Spleen (tissue), 13 donors: ENCODE measurements at places on chromosomes 3 and 15.
A peak's percentile ranks its signal among the peaks of the same experiment; 100 is the strongest.

GRCh38 chr3:29922992-29923746, 642.3 kb downstream of the RBMS3 start:
- DNase-seq = no peak

GRCh38 chr3:152554980-152555379, 280.0 kb upstream of the P2RY1 start:
- no peak for DNase-seq

GRCh38 chr3:194364652-194365434, 4.7 kb downstream of the LRRC15 start:
- DNase-seq = no peak

GRCh38 chr15:48888191-48888590, 10.3 kb downstream of the EID1 start:
- no peak for DNase-seq

- peak; percentile 77 for DNase-seq
Observed at GRCh38 chr3:149813367-149814281, 609 bp downstream of the RNF13 start.

DNA sequence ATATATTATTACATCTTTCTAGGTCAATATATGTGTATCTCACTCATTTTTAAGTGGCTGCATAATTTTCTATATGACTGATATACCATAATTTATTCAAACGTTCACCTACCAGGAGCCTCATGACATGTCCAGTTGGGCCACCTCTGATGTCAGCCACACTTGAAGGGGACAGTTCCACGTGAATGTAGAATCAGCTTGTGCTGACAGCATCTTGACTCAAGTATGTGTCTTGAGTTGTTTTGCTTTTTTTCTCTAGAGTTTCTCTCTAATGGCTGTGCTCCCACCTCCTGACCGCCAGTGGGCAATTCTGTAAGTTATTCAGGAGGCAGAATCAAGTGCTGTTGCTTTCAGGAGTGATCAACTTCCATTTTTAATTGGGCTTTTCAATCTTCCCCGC, 237.9 kb downstream of the NFKBIZ start:
- DNase-seq = no peak

- DNase-seq = no peak
Observed at GRCh38 chr3:99607151-99607550, 31.2 kb upstream of the COL8A1 start.

DNA sequence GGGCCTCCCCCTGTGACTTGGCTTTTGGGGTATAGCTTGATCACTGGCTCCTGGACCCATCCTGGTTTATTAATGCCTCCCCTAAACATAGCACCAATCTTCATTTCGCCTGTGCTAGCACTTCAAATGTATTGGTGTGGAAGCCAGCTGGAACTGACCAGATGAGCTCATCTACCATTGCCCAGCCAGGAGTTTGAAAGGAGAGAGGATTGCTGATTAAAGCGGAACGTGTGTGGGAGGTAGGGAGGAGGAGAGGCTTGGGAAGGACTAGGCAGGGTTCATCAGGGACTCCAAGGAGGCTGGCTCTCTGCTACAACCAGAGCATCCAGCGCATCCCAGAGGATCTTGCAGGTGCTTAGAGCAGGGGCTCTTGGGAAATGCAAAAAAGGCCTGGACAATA, 34.4 kb upstream of the TLE3 start:
- no peak for DNase-seq

DNA sequence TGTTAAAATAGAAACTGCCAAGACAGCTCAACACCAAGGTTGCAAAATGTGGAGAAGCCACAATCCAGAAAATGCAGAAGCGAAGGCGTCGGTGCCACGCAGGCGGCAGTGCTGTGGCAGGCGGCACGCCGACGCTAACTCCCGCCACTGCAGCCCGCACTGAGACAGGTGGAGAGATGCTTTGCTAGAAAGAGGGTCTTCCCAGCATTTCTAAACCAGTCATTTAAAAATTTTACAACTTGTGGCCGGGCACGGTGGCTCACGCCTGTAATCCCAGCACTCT, 23.2 kb downstream of the CYFIP1 start:
- peak; percentile 65 for DNase-seq

GRCh38 chr3:141312354-141313092, 55.8 kb upstream of the ZBTB38 start:
- DNase-seq = no peak

DNA sequence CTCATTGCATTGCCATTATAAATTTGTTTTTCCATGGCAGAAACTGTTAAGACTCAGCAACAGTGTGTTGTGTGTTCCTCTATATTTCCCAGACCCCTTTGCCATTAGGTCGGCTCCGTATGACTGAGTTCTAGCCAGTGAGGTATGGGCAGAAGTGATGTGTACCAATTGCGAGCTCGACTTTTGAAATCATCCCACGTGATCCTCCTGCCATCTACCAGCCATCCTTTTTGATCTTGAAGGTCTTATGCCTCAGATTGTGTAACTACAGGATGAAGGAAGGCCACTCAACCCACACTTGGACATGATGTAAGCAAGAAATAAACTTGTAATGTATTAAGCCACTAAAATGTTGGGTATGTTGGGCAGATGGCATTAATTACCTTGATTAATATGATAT, 562.3 kb downstream of the PDCD6IP start:
- DNase-seq = no peak

- DNase-seq = no peak
Observed at GRCh38 chr15:95679847-95680582, 650.5 kb upstream of the NR2F2 start.

- DNase-seq = no peak
Observed at GRCh38 chr3:124722589-124722988, 7.7 kb upstream of the UMPS start.

DNA sequence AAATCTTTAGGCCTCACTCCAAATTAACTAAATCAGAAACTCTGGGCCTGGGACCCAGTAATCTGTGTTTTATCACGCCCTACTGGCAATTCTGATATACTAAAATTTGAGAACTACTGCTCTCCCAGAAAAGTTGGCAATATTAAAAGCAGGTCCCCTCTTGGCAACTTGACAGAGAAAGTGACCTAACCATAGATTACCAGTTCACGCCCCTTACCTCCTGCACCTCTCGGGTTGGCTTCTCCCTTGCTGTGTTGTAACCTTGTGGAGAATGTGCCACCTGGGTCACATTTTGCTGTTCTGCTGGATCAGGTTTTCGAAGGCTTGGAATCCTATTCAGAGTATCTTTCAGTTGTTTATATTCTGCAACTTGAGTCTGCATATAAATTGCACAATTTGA, 59.1 kb downstream of the GOLIM4 start:
- no peak for DNase-seq

- DNase-seq = no peak
Observed at GRCh38 chr15:100170291-100171210, 171.2 kb downstream of the ADAMTS17 start.

- DNase-seq = no peak
Observed at GRCh38 chr15:29352402-29352801, 82.8 kb upstream of the NSMCE3 start.

- no peak for DNase-seq
Observed at GRCh38 chr3:140013220-140013619, 78.2 kb downstream of the CLSTN2 start.

DNA sequence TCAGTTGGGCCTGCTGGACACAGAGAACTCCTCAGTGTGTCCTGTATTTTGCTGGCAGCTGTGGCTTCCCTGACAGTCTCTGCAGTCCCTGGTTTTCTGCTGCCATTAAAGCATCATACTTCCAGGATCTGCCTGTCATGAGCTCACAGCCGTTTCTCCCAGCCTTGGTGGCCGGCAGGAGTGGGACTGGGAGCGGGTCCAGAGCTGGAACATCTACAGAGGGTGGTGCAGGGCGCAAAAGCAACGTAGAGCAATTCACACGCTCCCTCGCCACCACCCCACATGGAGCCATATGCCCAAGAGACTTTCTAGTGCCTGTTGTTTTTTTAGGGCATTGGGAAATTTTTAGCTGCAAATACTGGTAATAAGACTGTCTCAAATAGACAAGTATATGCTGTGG, 33.6 kb downstream of the ABTB1 start:
- DNase-seq = peak; percentile 58

DNA sequence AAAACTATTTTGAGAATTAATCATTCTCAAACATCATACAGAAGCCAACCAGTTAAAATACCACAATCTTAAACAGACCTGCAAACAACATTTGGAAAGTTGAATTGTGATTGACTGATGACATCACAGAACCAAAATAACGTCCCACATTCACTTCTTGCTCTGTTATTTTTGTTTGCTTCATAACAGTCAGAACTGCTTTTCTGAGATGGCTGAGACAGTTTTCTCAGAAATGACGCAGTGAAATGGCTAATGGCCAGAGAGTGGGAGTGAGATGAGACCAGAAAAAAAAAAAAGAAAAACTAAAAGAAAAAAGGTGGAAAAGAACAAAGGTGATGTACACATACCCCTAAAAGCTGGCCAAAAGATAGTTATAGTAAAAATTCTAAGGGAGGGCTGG, 1061.2 kb downstream of the FHIT start:
- no peak for DNase-seq

DNA sequence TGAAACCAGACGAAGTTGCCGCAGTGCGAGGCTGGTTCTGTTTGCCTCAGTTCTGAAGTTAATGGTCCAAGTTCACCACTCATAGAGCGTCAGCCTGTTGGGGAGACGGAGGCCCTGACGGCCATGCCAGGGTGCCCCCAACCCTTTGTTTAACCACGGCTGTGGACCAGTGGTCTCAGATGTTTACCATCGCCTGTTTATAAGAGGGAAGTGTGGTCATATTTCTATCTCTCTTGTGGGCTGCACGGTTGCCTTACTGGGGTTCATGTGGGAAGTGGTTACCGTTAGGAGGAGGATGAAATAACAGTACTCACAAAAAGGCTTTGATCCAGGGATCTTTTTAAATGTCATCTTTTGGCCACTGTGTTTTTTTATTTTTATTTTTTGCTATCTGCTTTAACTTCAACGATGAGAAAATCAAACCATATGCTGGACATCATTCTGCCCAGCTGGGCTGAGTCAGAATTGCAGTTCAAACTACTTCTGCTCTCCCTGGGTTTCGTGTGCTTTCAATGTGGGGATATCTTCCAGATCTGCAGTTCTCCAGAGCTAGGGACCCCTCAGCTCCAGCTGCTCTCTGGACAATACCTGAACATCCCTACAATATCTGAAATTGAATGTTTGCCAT, 17.8 kb downstream of the SMAD3 start:
- no peak for DNase-seq

DNA sequence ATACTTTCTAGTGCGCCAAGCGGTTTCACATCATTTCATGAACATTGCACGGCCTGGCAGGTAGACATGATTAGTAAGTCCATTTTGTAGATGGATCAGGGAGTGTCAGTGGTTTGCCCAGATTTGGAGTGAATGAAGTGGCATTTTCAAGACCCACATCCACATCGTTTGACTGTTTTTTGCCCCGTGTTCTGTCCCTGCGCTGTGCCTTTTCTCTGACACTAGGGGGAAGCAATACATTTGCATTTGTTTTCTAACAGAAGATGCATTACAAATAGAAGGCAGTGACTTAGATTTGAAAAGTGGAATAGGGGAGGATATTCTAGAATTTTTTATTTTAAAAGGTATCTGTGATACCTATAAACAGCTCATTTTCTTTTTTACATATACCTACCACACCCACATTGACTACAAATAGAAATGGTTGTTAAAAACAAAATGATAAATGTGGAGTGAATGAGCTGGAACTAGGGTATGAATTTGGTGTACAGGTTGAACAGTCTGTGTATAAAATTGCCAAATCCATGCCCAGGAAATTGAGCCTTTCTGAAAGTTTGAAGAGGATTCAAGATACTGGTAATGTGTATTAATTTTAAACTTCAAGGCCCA, 98.0 kb downstream of the USP13 start:
- DNase-seq = no peak

GRCh38 chr3:134320749-134321148, 53.5 kb downstream of the AMOTL2 start:
- DNase-seq = peak; percentile 55

- DNase-seq = no peak
Observed at GRCh38 chr3:46613313-46614005, 1.1 kb downstream of the FAM240A start.

DNA sequence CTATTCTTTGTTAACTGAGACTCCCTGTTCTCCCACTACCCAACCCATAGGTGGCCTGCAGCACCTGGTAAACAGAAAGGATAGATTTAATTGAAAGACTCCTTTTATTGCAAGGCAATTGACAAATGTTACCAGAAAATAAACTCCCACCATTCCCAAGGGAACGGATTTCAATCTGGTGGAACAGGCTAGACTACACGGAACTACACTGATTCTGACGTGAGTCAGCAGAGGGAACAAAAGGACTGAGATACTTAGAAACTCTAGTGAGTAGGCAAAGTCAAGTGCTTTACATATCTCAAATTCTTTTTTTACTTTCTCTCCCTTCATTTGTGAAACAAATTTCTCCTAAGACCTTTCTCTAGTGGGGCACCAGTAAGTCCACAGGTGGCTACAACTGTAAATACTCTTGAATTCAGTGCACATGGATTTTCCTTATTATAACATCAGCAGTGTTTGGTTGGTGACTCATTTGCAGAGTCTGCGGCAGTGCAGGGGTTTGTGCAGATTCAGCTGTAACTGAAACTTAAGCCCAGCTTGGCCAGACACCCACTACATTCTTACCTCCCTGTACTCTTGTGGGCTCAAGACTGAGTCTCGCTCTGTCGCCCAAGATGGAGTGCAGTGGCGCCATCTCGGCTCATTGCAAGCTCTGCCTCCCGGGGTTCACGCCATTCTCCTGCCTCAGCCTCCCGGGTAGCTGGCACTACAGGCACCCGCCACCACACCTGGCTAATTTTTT, 34.3 kb upstream of the PLSCR2 start:
- no peak for DNase-seq

GRCh38 chr15:36301947-36302346, 277.5 kb upstream of the CDIN1 start:
- DNase-seq = no peak

GRCh38 chr15:59276225-59277178, 69.9 kb downstream of the LDHAL6B start:
- no peak for DNase-seq

GRCh38 chr3:186307594-186308221, 54.3 kb downstream of the DGKG start:
- no peak for DNase-seq

- DNase-seq = no peak
Observed at GRCh38 chr15:71080166-71080565, 35.1 kb upstream of the THSD4 start.

DNA sequence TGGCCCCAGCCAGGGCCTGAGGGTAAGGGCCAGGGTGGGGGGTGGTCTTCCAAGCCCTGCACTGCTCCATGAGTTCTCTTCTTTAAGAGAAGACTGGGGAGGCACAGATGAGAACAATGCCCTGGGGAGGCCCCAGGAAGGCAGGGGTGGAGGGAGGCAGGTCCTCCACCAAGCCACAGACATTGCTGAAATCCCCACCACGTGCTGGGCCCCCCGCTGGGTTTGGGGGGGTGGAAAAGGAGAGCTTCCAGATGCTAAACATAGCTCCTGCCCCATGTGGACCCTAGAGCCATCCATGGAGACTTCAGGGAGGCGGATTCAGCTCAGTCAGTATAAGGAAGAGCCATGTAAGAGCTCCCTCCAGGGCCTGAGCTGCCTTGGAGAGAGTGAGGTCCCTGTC, 157.8 kb upstream of the LINGO1 start:
- no peak for DNase-seq
